ENCODE measurements at places on chromosomes 7 and 10.

GRCh38 chr10:132929953-132930548 is 12.3 kb downstream of the CFAP46 start:
- DNase-seq: no peak

GRCh38 chr10:66862687-66863258 is 63.1 kb upstream of the LRRTM3 start:
- DNase-seq: no peak

GRCh38 chr10:127619546-127620325 is 70.6 kb downstream of the NPS start:
- DNase-seq: no peak

GRCh38 chr7:111760043-111760442 is 197.8 kb upstream of the IMMP2L start:
- no peak for DNase-seq
